ENCODE measurements at places on chromosomes 2 and 18.

DNA sequence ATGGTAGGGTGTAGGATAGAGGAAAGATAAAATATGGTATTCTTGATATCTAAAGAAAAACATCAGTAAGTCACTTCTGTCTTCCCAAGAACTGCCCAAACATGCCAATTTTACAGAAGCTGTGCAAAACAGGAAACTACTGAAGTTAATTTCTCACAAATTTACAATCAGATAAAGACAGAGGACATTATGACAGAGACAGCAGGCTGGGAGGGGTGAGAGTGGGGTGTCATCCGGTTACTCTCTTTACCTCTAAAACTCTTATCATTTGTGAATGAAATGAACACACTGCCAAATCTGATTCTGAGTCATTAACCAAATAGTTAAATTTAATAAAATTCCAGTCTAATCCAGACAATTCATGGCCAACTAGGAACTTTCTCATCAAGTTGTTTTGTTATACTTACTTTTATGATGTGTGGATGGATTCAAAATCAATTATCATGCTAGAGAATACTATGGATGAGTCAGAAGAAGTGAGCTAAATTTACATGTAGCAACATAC, 323.2 kb upstream of the MEX3C start:
- no peak for DNase-seq

DNA sequence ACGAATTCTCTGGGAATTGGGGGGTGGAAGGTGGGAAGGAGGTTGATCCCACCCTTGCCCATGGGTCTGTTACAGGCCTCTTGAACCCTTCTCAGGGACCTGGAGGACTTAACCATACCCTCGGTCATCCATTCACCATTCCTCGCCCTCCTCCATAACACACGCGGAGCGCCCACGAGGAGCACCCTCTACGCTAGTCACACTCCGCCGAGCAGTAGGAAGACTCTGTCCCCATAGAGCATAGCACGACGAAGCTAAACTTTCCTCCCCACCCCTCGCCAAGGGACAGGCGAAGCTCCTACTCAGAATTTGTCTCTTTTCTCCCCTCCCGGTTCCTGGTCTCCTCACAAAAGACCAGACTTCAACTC, 611 bp upstream of the ITSN2 start:
- no peak for DNase-seq

GRCh38 chr2:240351088-240351741, 84.2 kb upstream of the GPC1 start:
- DNase-seq: no peak

- no peak for DNase-seq
These were observed 16.2 kb upstream of the CXCR4 start for GRCh38 chr2:136134126-136134525.

DNA sequence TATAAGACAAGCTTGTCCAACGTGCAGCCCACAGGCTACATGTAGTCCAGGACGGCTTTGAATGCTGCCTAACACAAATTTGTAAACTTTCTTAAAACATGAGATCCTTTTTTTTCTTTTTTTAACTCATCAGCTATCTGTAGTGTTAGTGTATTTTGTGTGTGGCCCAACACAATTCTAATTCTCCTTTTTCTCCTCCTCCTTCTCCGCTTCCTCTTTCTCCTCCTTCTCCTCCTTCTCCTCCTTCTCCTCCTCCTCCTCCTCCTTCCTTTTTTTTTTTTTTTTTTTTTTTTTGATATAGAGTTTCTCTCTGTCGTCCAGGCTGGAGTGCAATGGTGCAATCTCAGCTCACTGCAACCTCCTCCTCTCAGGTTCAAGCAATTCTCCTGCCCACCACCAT, 39.3 kb upstream of the GTF2A1L start:
- DNase-seq: no peak
